ENCODE measurements at places on chromosomes 16 and 17.
A peak's percentile ranks its signal among the peaks of the same experiment; 100 is the strongest.

DNA sequence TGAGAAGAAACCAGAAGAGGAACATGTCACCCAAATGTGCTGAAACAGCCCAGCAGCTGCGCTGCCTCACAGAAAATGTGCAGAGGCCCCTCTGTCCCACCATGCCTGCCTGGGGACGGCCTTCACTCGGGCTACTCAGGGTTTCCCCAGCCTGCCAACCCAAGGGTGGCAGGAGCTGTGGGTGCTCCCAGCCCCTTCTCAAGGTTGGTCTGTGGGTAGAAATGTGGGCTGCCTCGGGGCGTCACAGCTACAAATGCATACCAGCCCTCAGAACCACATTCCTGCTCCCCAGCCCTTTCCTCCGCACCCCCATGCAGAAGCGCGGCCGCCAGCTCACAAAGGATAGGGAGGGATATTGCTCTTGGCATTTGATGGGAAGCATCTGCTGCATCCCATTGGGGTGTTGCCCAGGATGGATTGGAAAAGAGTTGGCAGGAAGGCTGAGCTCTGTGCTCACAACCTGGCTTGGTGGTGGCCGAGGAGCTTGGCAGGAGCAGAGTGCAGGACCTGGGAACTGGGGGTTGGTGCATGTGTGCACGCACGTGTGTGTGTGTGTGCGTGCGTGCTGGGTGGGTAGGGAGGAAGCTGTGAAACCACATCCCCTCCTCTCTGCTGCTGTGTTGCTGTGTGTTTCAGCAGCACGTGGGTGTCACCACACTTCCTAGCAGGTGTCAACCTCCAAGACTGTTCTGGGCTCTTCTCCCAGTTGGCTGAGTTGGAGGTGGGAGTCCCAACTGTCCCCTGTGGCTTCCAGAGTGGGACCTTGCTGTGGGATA lies 304.4 kb downstream of the SEC14L1 start:
- DNase-seq = no peak

GRCh38 chr16:57304169-57305061 lies 19.9 kb upstream of the PLLP start:
- no peak for DNase-seq

GRCh38 chr17:75396796-75397195 lies 8.7 kb downstream of the GRB2 start:
- no peak for DNase-seq

- peak; percentile 73 for DNase-seq
These were observed 52.5 kb upstream of the MTSS2 start for GRCh38 chr16:70738083-70738977.

- DNase-seq = no peak
These were observed 168.0 kb downstream of the HS3ST3B1 start for GRCh38 chr17:14468858-14469257.

GRCh38 chr16:73171901-73172240 lies 123.9 kb upstream of the ZFHX3 start:
- no peak for DNase-seq

DNA sequence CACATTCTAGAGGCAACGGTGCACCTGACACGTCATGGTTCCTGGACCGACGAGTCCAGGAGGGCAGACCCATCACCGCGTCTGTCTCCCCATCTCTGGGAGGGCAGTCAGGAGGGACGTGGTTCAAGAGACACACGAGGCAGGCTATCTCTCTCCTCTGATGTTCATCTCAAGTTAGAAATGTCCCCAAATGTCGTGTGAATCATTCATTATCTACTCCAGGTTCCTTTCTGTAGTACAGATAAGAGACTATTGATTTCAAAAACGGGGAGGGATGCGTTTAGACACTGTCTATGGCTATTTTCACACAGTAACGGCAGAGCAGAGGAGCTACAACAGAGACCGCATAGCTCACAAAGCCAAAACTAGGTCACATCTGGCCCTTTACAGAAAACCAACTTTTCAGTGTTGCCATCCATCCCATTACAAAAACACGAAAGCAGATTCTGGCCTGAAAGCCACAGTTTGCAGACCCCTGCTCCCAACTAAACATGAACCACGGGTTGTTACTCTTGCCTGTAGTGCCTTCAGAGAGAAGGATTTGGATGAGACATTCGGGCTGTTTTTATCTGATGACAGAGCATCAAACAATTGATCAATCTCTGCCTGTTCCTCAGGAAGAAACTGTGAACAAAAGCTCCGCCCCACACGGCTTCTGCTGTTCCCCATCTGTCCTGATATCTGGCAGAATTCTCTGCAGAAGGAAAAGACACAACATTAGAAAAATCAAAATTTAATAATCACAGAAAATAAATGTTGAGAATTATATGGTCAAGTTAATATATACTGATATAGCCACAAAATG lies 6.8 kb downstream of the MEAK7 start:
- no peak for DNase-seq

DNA sequence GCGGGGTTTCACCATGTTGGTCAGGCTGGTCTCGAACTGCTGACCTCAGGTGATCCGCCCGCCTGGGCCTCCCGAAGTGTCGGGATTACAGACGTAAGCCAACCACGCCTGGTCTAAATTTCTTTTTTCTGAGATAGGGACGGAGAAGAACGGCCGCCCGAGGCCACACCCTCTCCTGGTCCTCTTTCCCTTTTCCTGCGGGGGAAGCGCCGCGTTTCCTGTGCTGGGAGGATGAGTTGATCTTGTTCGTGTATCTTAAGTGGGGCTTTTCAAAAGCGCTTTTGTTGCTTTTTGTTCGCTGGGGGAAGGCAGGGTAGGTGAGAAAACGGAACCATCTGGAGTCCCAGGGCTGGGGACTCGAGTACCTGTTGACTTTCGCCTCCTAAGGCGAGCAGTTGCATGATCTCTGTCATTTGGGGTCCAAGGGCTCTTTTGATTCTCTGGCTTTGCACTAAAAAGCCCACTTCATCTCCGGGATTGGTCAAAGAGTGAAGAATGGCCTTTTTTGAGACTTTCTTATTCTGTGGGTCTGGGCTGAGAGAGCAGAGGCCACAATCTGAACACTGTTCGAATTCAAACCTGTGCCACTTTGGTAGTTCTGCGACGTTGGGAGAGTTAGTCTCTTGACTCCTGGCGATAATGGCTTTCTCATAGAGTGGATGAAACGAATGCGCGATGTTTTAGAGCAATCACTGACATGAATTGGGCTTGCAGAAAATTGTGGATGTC lies 1.3 kb downstream of the FUS start:
- no peak for DNase-seq

- peak; percentile 52 for DNase-seq
These were observed 80.8 kb downstream of the OMG start for GRCh38 chr17:31216031-31216751.

DNA sequence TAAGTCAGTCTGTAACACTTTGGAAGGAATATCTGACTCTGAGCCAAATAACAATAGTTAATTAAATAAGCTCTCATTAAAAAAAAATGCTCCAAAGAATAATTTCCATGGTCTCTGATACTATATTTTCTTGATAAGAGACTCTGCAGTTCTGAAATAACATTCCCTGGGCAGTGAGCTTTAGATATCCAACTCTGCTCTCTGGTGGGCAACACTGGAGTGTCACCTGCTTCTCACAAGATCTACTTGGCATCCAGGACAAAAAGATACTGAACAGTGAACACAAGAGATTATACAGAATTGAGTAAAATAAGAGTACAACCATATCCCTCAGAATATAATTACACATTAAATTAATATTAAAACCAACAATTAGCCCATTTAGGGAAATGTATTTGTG lies 13.7 kb downstream of the BLMH start:
- DNase-seq = no peak

DNA sequence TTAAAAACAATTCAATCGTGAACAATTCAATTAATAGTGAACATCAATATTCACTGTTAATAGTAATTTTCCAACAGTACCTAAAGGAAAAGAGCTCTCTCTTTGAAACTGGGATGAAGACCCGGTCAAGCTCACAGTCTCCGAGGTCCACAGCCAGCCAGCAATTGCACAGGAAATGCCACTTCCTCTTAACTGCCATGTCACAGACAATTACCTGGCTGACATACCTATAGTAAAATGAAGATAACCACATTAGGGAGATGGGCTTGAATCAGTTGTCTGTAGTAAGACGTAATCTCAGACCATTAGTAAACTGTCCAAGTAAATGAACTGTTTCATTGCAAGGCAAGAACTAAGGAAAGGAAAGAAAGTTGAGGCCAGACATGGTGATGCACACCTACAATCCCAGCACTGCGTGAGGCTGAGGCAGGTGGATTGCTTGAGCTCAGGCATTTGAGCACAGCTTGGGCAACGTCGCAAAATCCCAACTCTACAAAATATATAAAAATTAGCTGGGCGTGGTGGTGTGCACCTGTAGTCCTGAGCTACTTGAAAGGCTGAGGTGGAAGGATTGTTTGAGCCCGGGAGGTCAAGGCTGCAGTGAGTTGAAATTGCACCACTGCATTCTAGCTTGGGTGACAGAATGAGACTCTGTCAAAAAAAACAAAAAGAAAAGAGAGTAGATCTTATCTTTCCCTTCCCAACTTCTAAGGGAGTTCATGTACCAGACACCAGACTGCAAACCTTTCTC lies 36.9 kb downstream of the PKD1L3 start:
- DNase-seq = no peak

DNA sequence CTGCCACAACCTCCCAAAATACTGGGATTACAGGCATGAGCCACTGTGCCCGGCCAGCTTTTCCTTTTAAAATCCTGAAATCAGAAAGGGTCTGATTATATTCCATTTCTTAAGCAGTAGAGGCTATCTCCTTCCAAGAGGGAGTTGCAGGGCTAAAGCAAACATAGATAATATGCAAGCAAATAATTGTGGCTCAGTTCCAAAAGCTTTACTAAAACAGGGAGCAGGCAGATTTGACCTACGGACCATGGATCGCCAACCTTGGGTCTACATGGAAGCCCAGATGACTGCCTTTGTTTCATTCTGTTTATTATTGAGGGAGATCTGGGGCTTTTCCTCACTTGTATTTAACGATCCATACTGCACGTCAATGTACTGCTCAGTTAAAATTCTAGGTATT lies 38.5 kb downstream of the CLEC3A start:
- DNase-seq = no peak

DNA sequence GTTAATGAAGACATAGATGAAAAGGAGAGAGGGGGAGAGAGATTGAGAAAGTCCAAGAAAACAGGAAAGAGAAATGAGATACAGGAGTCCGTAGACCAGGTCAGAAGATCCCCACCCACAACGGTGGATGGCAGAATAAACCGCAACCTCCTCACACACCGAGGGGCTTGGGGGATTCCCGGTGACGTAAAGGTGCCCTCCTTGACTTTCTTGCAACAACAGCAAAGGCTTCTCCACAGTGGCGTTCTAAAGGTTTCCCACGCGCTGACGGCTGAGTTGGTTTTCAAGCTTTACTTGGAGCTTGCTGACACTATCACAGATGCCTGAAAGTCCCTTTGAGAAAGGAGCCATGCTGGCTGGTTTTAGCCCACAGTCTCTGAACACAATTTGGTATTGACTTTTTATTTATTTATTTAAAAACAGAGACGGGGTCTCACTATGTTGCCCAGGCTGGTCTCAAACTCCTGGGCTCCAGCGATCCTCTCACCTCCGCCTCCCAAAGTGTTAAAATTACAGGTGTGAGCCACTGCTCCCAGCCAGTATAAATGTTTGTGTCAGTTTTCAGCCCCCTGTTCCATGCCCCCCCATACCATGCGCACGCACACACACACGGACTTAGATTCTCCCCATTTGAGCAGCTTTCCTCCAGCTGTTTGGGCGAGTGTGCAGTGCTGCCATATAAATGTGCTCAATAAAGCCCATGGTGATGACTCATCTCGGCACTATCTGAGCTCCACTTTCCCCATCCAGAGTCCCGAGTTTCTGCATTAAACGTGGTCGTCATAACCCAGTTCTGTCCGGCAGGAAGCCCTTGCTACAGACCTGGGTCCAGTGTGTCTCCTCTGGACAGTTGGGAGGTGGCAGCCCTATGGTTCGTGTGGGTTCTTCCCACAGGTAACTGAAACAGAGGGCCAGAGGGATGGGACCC lies 33.0 kb upstream of the SEC14L1 start:
- peak; percentile 77 for DNase-seq

DNA sequence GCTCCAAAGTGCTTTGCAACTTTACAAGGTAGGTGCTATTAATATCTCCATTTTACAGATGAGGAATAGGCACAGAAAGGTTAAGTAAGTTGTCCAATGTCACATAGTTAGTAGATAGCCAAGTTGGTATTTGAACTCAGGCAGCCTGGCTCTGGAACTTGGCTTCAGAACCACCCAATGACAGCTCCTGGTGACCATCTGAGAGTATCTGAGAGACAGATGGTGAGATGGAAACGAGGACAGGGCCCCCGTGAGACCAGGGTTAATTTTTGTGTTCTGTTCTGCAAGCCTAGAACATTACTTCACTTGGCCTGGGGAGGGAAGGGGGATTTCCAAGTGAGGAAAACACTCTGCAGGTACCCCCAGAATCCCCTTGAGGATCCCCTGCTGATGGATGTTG lies 9.8 kb upstream of the TMEM132E start:
- DNase-seq = no peak

DNA sequence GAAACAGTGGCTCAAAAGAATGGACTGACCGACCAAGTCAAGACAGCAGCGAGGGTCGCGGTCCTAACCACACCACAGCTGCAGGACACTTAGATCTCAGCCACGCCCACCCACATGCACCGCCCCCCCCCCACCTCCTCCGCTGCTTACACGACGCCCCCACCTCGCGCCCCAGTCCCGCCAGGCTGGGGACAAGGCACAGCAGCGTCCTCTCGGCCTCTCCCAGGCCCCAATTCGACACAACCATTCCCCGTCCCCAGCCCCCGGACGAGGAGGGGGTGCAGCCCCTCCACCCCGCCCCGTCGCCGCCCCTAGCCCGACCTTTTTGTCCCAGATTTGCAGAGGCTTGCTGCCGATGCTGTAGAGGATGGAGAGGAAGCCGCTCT lies 477 bp downstream of the CFAP20 start:
- no peak for DNase-seq

DNA sequence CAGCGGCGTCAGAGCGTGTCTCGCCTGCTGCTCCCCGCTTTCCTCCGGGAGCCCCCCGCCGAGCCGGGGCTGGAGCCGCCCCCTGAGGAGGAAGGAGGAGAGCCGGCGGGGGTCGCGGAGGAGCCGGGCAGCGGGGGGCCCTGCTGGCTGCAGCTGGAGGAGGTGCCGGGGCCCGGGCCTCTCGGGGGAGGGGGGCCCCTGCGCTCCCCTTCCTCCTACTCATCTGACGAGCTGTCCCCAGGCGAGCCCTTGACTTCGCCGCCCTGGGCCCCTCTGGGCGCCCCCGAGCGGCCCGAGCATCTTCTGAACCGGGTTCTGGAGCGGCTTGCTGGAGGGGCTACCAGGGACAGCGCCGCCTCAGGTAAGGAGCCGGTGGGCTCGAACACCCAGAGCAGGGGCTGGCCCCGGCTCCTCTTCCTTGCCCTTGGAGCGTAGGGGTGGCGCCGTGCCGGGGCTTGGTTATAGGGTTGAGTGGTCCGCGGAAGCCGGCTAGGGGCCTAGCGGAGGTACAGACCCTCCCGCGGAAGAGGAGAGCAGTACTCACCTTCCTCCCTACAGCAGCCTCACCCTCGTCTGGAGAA lies 841 bp downstream of the RAPGEFL1 start:
- DNase-seq = no peak

- no peak for DNase-seq
These were observed 21.4 kb downstream of the WSB1 start for GRCh38 chr17:27315322-27315721.

- DNase-seq = no peak
These were observed 18.9 kb upstream of the ELAC2 start for GRCh38 chr17:13036751-13037150.
